ENCODE measurements at places on chromosomes 12 and 14.

GRCh38 chr14:76376878-76377734 lies 1.2 kb downstream of the ESRRB start:
- peak; percentile 39 for DNase-seq

- peak; percentile 63 for DNase-seq
Measured at GRCh38 chr14:68683326-68683725, 109.5 kb downstream of the ZFP36L1 start.

DNA sequence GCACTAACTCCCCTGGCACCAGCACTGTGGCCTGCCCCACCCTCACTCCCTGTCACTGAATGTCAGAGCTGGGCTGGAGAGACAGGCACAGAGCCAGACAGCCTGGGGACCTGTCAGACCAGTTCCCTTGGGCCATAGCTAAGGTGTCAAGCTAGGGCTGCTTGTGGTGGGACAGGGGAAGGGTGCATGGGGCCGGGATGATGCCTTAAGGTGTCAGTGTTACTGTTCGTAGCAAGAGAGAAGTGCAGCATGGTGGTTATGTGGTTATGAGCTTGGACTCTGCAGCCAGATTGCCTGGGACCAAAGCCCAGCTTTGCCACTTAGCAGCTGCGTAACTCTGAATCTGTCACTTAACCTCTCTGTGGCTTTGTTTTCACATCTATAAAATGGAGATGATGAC lies 3.8 kb downstream of the RAPGEF3 start:
- DNase-seq: no peak

- no peak for DNase-seq
Measured at GRCh38 chr12:19546611-19547162, 107.4 kb downstream of the AEBP2 start.

- no peak for DNase-seq
Measured at GRCh38 chr12:116426391-116427136, 132.6 kb upstream of the MAP1LC3B2 start.

DNA sequence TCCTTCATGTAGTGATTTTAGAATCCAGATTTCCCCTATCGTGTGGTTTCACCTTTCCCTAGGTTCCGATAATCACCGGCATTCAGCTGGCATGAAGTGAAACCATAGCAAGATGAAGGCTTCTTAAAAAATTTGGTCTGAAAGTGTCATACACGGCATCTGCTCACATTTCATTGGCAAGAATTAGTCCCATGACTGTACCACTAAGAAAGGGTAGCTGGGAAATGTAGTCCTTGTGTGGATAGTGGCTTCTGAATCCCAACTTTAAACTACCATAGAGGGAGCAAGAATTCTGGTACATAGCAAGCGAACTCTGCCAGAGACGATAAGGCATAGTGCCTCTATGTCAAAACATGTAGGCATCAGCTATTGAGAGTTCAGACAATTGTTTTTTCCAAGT lies 360.1 kb upstream of the TBX3 start:
- DNase-seq: no peak

- no peak for DNase-seq
Measured at GRCh38 chr12:30753233-30753632, 1.5 kb downstream of the CAPRIN2 start.

DNA sequence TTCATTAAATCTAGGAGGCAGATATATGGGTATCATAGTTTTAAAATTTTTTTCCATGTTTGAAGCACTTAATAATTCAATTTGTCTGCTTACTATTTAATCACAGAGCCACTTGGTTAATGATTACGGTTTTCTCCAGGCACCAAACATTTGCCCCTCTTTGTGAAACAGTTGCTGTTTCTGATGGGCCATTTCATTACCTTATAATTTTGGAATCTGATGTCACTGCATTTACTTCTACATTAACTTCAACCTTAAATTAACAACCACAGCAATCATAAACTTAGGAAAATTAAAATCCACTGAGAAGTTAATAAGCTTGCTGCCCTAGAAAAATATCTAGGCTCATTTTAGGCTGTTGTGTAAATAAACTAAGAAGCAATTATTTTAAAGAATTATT lies 17.0 kb downstream of the TMCC3 start:
- no peak for DNase-seq

GRCh38 chr14:94030571-94030970 lies 4.4 kb downstream of the OTUB2 start:
- DNase-seq: no peak

- no peak for DNase-seq
Measured at GRCh38 chr12:52127683-52128450, 48.4 kb downstream of the SMIM41 start.

DNA sequence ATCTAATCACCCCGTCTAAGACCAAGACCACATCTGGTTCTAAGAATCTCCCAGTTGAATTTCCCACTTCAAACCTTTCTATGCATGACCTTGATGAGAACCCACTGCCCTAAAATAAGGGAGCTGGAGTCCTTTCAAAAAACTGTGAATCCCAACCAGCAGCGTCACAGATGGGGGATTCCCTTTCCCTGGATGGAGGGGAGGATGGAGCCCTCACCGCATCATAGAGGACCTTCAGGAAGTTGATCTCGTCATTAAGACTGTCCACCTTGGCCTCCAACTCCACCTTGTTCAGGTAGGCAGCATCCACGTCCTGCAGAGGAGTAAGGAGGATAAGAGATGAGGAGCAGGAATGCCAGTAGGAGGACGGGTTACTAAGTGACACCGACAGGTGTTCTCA lies 4.8 kb downstream of the KRT4 start:
- no peak for DNase-seq

DNA sequence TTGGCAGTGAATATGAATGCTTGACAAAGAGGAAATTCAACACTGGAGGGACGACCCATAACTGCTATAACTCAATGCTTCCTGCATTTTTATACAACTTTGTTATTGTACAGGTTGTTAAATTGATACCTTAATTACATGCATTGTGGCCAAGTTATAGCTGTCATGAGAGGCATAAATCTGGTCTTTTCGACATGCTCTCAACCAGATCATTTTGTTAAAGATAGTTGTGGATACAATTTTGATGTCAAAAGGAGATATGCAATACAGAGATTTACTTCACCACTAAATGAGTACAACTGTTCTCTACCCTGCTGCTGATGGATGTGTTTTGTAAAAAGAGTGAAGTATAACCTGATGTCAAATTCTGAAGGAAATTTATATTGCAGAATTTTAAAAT lies 946.0 kb downstream of the GALC start:
- DNase-seq: no peak

- peak; percentile 55 for DNase-seq
Measured at GRCh38 chr14:55580470-55581341, 699 bp downstream of the KTN1 start.

DNA sequence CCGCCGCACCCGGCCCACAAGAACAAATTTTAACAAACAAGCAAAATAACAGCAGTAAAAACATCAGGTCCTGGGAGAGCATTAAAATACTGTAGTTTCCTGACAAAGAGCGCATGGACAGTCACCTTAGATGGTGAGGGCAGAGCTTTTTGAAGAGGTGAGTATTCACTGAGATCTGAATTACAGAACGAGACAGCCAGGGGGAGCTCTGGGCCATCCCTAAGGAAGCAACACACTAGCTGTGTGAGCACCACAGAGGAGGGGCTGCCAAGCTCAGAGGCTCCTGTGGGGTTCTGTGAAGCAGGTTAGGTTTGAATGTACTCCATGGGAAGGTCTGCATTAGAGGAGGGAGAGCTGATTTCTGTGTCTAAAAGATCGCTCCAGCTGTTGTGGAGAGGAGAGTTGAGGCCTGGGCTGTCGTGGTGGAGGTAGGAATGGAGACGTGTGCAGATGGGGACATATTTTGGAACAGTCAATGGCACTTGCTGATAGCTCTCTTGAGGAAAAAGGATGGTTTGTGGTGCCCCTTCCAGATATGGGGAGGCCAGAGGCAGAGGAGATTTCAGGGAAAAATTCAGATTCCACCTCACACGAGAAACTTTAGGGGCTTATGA lies 72.9 kb downstream of the TRAFD1 start:
- peak; percentile 46 for DNase-seq

DNA sequence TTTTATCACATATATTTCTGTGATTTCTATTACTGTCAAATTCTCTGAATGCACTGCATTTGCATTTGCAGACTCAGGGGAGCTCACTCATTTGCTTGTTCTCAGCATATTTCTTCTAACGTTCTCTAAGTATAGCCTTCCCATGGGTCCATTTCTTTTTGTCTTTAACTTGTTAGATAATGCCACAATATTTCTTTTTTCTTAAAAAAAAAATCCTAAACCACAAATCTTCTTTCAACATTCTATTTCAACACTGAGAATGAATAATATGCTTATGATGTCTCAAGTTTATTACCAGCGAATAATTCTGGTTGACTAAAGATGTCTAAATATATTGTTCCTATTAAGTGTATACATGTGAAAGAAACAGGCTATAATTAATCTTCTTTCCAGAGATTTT lies 200.2 kb downstream of the ANO6 start:
- peak; percentile 40 for DNase-seq

DNA sequence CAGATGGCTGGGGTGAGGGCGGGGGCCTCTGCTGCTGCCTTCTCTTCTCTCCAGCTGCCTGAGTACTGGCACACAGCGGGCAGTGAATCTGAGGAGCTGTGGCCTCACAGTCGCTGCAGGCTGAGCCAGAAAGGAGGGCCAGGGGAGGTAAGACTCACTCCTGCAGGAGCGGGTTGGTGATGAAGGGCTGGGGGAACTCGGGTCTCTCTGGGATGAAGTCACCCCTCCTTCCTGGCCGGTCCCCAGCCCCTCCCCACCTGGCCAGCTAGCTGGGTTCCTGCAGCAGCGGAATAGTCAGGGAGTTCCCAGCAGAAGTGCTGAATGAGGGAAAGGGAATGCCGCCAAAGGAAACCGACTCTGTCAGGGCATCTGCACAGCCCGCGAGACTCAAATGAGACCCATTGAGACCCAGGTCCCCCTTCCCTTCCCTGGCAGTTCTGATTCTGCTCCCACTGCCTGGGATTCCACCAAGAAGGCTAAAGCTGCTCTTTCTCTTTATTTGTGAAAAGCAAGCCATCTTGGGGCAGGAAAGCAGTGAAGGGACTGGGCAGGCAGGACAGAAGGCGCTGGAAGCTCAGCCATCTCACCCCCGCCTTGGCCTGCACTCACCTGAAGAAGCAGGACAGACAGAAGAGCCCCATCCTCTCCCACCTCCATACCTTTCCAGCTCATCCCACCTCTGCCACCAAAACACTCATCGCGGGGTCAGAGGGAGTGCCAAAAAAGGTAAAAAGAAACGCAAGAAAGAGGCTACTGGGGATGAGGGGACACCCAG lies 5.3 kb downstream of the NGB start:
- DNase-seq: no peak

DNA sequence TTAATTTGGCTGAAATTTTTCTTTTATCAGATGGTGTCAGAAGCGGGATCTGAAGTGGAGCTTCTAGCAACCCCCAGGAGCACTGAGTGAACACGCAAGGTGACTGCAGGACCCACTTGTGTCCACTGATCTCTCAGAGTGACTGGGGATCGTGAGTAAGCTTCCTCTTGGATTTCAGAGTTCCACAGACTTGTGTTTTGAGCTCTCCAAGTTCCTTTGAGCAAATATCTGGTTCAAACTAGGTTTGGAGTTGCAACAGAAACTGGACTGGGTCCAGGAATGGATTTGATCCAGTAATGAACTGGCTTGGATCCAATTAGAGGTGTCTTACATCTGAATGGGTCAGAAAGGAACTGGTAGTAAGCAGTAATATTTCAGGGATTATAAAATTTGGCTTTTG lies 24.7 kb upstream of the B4GALNT1 start:
- no peak for DNase-seq

DNA sequence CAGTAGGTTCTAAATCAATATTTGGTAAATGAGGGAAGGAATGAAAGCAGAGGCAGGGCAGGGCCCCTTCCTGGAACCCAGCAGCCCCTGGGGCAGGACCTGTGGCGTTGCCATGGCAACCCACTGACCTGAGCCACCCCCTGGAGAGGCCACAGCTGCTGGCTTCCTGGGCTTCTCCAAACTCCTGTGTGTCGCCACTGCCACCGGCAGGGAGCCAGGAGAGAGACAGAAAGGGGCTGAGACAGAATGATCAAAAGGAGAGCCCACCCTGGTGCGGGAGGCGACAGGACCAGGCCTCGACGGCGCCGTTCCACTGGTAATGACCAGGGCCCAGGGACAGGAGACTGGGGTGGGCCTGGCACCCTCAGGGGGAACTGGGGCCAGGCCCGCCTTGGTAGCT lies 18.2 kb downstream of the RFX4 start:
- DNase-seq: no peak

- DNase-seq: peak; percentile 48
Measured at GRCh38 chr12:103829092-103829491, 11.9 kb downstream of the NT5DC3 start.

DNA sequence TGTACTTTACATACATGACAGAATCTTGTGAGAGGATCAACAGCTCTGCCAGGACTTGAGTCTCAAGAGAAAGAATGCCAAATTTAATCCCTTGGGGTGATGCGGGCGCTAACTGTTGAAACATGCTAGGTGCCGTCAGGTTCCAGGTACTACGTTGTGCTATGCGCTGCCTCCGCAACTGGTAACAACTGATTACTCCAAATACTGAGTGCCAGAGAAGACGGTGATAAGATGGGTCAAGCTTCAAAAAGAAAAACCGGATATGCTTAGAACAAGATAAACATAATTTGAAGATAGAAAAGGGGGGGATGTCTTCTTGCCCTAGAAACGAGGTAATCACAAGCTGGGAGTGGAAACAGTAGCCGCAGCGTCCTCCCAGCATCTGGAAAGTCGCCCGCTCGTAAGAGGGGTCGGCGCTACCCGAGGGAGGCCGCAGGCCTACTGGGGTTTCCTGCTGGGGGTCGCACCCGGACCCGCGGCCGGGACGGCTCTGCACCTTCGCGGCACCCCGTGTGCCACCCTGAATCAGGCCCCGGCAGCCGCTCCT lies 678 bp downstream of the ZBTB25 start:
- DNase-seq: no peak

GRCh38 chr14:70616646-70617045 lies 16.2 kb upstream of the MED6 start:
- DNase-seq: no peak

GRCh38 chr12:123983822-123984485 lies 10.9 kb downstream of the ZNF664 start:
- peak; percentile 79 for DNase-seq

GRCh38 chr12:31965090-31965489 lies 5.9 kb downstream of the RESF1 start:
- no peak for DNase-seq

Data from suppressor macrophage treated with lipopolysaccharide for 1 hour (primary cell).